ENCODE measurements at places on chromosomes 12 and 14.

- no peak for DNase-seq
Measured at GRCh38 chr14:61281186-61281947, at the start of gene TMEM30B. TMEM30B (minus strand) TSS chr14:61281338; CDS start chr14:61281147, 191 bp downstream.

GRCh38 chr12:47835006-47835830, 15.5 kb upstream of the HDAC7 start:
- DNase-seq, result no peak

DNA sequence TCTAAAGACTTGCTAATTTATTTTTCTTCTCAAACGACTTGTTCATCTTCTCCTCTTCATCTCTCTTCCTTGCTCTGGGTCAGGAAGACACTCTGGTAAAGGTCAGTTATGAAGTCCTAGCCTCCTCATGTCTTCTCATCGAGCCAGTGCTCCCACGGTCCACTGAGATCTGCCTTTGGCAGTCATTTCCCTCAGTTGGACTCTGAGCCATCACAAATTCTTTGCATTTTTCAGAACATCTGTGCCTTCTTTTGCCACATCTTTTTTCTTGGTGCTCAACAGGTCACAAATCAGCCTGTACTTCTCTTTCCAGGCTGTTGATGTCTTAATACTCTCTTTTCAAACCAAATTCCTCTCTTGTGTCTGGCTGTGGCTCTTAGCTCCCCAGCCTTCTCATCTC, 49.7 kb downstream of the IGF1 start:
- no peak for DNase-seq

DNA sequence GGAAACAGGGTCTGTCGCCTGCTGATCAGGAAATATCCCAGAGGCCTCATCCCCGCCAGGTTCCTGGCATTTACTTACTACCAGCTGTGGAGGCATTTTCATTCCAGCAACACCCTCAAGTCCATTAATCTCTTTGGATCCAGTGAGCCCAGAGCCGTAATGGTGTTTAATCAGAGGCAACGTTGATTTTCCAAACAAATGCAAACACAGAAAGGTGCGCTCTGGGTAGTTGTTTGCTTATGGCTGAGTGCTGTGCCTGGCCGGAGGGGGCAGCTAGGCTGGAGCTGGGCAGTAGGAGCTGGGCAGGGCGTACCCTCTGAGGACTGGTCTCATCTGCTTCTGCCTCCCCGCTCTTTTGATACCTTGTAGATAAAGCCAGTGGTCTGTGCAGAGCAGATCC, 110.6 kb downstream of the ADCK1 start:
- DNase-seq, result no peak

DNA sequence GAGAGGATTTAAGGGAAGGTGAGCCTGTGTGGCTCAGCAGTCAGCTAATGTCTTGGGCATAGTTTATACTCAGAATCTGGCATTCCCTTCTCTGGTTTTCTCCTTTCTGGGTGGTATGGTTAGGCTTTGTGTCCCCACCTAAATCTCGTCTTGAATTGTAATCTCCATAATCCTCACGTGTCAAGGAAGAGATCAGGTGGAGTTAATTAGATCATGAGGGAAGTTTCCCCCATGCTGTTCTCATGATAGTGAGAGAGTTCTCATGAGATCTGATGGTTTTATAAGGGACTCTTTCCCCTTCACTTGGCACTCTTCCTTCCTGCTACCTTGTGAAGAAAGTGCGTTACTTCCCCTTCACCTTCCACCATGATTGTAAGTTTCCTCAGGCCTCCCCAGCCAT, 169.8 kb upstream of the PELI2 start:
- DNase-seq, result no peak

- no peak for DNase-seq
Measured at GRCh38 chr12:88111074-88111652, 30.7 kb downstream of the CEP290 start.

DNA sequence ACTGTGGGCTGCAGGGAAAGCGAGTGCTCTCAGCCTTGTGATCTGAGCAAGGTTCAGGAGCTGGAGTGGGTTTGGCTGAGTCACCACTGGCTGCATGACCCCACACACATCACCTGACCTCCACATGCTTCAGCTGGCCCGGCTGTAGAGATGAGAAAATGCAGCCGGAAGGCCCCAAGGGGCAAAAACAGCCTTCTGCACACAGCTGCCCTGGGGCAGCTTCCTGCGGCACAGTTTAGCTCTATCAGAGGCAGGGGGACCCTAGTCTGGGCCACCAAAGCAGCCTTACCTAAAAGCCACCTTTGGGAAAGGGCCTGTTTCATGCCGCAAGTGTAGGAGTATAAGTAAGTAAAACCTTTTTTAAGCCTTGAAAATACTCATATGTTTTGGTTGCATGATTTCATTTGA, 123.3 kb downstream of the SSPN start:
- DNase-seq, result no peak

GRCh38 chr12:108129017-108129812, at the start of gene WSCD2:
WSCD2 (plus strand) TSS chr12:108129288; CDS start chr12:108195833, 66,545 bp downstream.
- no peak for DNase-seq

DNA sequence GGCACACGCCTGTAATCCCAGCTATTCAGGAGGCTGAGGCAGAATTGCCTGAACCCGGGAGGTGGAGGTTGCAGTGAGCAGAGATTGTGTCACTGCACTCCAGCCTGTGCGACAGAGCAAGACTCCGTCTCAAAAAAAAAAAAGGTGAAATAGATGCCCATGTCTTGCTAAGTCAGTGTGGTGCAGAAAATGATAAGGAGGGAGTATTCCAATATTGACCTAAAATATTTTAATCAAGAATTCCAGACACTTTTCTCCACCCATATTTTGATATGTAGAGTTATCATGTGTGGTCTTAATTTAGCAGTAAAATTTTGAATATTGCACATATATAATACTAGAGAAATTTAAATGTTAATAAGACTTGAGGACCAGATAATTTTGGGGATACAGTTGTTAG, 57.7 kb downstream of the WNK1 start:
- DNase-seq, result no peak

Measured in NCI-H446 treated with DMSO at 0.1 percent for 48 hours (cell line).